ENCODE measurements at places on chromosomes 11 and 22.

GRCh38 chr22:20607157-20607907 is 99.9 kb downstream of the MED15 start:
- no peak for DNase-seq

GRCh38 chr11:9625162-9625561 is 38.7 kb upstream of the SWAP70 start:
- peak; percentile 76 for DNase-seq

DNA sequence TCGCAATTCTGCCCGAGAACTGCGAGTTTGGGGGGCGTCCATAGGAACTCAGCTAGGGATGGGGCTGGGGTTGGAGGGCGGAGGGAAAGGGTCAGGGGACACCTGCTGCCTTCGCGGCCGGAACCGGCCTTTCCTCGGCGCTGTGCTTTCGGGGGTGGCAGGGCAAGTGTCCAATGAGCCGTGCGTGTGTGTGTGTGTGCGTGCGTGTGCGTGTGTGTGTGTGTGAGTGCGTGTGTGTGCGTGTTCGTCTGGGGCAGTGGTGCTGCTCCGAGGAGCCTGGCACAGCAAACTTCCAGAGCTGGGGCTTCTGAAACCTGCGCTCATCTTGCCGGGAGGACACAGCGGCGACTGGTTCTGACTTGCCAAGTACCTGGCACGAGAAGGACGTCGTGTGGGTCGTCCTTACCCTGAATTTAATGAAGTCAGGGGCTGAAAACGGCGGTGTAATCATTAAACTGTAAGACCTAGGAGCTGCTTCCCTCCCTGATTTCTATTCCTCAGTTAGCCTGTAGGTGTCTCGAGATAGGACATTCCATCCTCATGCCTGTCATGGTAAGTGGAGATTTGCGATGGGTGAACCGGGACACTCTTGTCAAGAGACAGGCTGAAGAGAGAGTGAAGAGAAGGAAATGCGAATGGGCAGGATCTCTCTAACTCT is 27.0 kb upstream of the AMOTL1 start:
- no peak for DNase-seq

GRCh38 chr11:444396-445144 is 2.8 kb upstream of the ANO9 start:
- no peak for DNase-seq

- no peak for DNase-seq
Observed at GRCh38 chr22:20430720-20431510, 6.7 kb downstream of the SCARF2 start.

- DNase-seq = no peak
Observed at GRCh38 chr22:46672731-46673130, 52.5 kb downstream of the GRAMD4 start.

- DNase-seq = no peak
Observed at GRCh38 chr22:23008896-23009295, 61.4 kb upstream of the GNAZ start.

DNA sequence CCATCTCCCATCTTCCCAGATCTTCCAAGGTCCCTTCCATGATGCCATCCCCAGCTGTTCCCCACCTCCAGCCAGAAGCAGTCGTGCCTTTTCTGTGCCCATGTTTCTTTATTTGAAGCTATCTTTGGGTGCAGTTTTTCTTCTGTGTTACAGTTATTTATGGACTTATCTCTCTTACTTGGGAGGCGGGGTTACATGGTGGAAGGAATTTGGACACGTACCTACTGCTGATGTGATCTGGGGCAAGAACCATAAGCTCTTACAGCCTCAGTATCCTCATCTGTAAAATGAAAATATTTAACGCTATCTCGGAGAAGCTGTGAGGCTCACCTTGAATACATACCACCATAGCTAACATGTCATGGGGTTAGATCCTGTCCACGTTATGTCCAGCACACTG is 98.9 kb downstream of the ZBTB16 start:
- no peak for DNase-seq

GRCh38 chr11:70577948-70578347 is 179.6 kb downstream of the CTTN start:
- DNase-seq = no peak

GRCh38 chr11:67117672-67118180 is 1.3 kb upstream of the KDM2A start:
- no peak for DNase-seq
